Stimulated activated CD4-positive, alpha-beta T cell treated with anti-CD3 and anti-CD28 coated beads, Interleukin-4, amount 100 ng/mL, for 1 hour (primary cell): ENCODE measurements at places on chromosomes 6 and 20.

- no peak for DNase-seq
These were observed 47.5 kb upstream of the PROKR2 start for GRCh38 chr20:5364136-5364821.

DNA sequence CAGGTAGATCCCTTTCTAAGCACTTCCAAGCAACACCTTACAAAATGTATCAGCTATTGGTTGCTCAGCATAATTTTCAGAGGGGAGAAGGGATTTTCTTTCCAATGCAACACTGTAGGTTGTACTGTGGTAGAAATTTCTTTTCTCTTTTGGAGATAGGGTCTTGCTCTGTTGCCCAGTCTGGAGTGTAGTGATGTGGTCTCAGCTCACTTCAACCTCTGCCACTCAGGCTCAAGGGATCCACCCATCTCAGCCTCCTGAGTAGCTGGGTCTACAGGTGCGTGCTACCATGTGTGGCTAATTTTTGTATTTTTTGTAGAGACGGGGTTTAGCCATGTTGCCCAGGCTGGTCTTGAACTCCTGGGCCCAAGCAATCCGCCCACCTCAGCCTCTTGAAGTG, 16.3 kb downstream of the RAD21L1 start:
- no peak for DNase-seq

- no peak for DNase-seq
These were observed 19.4 kb downstream of the PKIG start for GRCh38 chr20:44601801-44602204.

- peak; percentile 24 for DNase-seq
These were observed 971 bp downstream of the RBCK1 start for GRCh38 chr20:408843-409696.

DNA sequence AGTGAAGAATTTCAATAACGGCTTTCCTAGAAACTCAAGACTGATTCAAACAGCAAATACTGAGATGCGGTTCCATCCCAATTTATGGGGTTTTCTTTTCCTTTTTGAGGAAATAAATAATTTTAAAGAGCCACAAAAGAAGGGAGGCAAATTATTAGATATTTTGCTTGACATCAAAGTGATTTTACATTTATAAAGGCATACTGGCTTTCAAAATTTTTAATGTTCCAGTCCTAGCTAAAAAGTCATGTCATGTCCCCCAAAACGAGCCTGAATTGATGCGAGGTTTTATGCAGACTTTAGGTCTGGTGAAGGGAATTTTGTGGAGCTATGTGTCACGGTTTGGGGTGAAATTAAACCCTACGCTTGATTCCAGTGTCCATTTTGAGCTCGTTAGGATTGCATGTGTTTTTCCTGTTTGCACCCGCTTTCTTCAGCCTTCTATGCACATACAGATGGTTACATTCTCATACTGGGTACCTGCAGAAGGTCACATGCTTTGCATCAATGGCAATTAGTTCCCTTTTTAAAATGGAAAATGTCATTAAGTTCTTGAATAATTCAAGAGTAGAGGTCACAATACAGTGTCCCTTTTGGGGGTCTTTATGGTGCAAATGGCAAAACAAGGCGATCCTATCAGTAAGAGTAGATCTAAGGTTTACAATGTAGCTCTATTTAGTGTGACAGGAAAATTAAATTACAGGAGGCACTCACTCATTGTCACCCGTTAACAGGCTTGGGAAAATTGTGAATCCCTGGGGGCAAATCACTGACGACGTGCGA, 17.3 kb downstream of the FOXA2 start:
- DNase-seq: no peak

- no peak for DNase-seq
These were observed 29.4 kb upstream of the CLIC5 start for GRCh38 chr6:46044881-46045617.

GRCh38 chr20:34088305-34089174, 23.5 kb downstream of the EIF2S2 start:
- no peak for DNase-seq

GRCh38 chr6:145147981-145148749, 587.2 kb downstream of the EPM2A start:
- no peak for DNase-seq
